ENCODE measurements at places on chromosomes 3 and 15.

- no peak for DNase-seq
Observed at GRCh38 chr15:70033529-70034140, 64.1 kb downstream of the TLE3 start.

DNA sequence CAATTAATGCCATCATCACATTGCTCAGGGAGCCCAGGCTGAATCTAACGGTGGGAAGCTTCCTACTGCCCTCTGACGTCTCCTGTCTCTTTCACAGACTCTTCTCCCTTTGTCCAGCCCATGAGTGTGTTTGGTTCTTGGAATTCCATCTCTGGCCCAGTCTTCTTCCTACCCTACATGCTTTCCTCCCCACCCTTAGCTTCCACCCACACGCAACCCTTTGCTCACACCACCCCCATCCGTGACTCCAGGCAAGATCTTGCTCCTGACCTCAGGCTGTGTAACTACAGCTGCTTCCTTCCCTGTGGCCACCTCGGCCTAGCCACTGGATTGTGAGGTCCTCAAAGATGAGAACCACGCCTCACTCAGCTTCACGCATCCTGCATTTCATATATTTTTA is 72.3 kb upstream of the THBS1 start:
- no peak for DNase-seq

GRCh38 chr15:27123808-27124207 is 152.8 kb downstream of the GABRG3 start:
- no peak for DNase-seq

GRCh38 chr3:64888840-64889392 is 201.1 kb upstream of the ADAMTS9 start:
- no peak for DNase-seq

GRCh38 chr3:197541756-197542539 is 13.8 kb downstream of the BDH1 start:
- no peak for DNase-seq

- DNase-seq, result no peak
Observed at GRCh38 chr3:18841422-18842343, 306.6 kb upstream of the KCNH8 start.

- DNase-seq, result no peak
Observed at GRCh38 chr3:179852142-179852905, 184.4 kb downstream of the PEX5L start.

Measured in activated CD4-positive, alpha-beta T cell treated with anti-CD3 and anti-CD28 coated beads, Interleukin-2, amount 50 U/mL, for 24 hours (primary cell).